IMR-90 (cell line): ENCODE measurements at places on chromosomes 2 and 18. TPM values are rescaled to one million over a fixed set of nuclear protein-coding genes. Genes with fewer than 3 reads are reported as not detected.

Gene CSRNP3
- 0.56 and 0.72 TPM in 2 replicates for total RNA-seq

Gene CCDC93
- 17.2 and 18.9 TPM in 2 replicates for total RNA-seq

Gene PAX3
- total RNA-seq: not detected in 2 replicates

Gene KCNG3
- under 0.01 TPM in 1 of 2 replicates, not detected in the other for total RNA-seq

GRCh38 chr18:78138983-78139496 lies 840.6 kb upstream of the SALL3 start:
- no peak for DNase-seq

- peak; percentile 57 for DNase-seq
These were observed 24.8 kb upstream of the EFEMP1 start for GRCh38 chr2:55948176-55948923.

DNA sequence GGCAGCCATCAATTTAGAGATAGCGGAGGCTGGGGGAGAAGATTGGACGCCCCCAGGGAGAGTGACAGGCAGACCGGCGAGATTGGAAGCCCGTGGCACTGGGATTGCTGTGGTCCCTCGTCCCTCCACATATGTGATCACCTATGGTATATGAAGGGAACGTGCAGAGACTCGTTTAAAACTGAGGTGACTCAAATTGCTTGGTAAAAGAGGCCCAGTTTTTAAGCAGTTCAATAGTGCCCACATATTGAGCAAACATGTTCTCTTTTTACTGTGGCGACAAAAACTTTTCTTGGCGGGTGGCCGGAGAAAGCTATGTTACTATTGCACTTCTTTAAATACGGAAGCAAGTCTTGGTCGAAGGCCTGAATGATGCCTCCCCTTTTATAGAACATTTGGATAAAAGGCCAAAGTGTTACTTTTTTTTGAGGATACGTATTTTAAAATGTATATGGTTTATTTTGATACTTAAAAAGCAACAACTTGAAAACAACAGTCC lies 9.1 kb downstream of the B3GNT2 start:
- DNase-seq: no peak

GRCh38 chr2:618422-618990 lies 58.7 kb downstream of the TMEM18 start:
- no peak for DNase-seq
